ENCODE measurements at places on chromosomes 12 and 14.
A peak's percentile ranks its signal among the peaks of the same experiment; 100 is the strongest.

GRCh38 chr12:104469066-104469465, 12.3 kb downstream of the CHST11 start:
- DNase-seq: no peak

DNA sequence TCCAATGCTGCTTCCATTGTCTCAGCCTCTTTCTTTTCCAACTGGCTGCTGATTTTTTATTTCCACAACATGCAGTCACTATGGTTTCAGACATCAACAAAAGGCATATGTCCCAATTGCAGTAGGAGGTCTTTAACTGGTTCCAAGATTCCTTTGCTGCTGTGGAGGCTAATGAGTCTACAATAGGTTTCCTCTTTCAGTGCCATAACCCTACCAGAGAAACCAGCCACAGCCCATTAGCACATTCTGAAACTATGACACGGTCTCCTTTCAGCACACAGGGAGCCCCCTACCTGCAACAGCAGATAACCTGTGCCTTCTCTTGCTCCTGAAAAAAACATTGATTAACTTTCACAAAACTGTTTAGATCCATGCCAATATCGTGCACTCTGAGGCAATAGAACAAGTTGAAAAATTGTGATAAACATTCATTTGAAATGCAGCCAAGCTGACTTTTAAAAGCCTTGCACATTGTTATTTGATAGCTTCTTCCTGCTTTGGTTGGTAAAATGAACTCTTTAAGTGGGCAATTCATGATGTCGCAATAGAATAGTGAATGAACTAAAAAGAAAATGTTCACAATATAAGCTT, 32.4 kb downstream of the PLEKHG7 start:
- no peak for DNase-seq

GRCh38 chr14:51566831-51567582, 84.7 kb upstream of the FRMD6 start:
- no peak for DNase-seq

DNA sequence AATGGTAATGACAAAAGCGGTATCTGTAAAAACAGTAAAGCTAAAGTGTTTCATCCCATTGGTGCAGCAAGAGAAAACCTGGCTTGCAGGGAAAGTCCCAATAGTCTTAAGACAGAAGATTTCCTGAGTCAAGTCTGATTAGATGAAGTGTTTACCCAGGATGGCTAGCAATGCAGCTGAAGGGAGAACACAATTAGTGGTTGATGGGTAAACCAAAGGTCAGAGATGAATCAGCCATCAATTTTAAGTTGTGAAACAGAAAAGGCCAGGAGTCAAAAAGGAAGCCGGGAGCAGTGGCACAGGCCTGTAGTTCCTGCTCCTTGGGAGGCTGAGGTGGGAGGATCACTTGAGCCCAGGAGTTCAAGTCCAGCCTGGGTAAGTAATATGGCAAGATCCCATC, 52.6 kb downstream of the SEC23A start:
- no peak for DNase-seq

GRCh38 chr14:72830786-72831594, 62.9 kb downstream of the DPF3 start:
- no peak for DNase-seq

- DNase-seq: no peak
Observed at GRCh38 chr12:69065775-69066174, 132.8 kb upstream of the CPM start.

- DNase-seq: peak; percentile 15
Observed at GRCh38 chr12:93847517-93848474, 170.6 kb downstream of the CRADD start.

DNA sequence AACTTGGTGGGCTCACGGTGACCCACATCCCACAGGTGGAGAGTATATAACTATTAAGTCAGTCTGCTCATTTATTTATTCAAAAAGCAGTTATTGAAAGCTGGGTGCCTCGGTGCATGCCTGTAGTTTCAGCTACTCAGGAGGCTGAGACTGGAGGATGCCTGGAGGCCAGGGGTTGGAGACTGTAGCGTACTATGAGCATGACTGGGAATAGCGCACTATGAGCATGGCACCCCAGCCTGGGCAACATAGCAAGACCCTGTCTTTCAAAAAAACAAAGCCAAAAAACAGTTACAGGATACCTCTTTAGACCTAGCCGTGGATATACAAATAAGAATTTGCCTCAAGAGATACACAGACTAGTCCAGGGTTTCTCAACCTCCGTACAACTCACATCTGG, 139.8 kb downstream of the ZFP36L1 start:
- no peak for DNase-seq

DNA sequence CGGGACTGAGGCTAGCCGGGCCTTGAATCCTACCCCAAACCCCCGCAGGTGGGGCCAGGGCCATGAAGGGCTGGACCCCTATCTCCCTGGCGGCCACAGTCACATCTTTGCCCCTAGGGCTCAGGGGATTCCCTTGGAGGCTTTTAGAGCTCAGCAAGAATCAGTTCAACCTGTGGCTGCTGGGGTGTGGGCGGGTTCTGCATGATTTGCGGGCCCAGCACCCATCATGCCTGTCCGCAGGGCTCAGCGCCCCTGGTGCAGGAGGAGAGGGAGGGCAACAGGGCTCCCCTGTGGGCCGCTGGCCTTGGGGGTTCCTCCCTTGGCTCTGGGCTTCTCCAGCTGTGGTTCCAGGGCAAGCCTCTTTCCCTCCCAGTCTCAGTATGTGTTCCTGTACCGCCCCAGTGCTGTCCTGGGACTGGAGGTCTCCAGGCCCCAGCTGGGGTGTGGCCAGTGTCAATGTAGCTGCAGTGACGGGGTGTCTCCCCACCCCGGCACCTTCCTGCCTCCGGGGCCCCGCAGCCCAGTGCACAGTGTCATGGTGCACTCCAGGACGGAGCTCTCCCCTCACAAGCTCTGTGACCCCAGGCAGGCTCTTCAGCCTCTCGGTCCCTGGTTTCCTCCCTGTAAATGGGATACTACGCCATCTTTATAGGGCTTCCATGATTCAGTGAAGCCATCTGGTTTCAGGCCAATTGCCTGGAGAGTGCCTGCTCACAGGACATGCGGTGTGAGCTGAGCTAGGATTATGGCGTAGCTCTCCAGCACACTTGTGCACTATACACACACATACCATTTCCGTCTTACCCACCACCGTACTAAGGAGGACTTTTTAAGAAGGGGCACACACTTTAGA, 9.9 kb upstream of the LBHD2 start:
- DNase-seq: no peak

DNA sequence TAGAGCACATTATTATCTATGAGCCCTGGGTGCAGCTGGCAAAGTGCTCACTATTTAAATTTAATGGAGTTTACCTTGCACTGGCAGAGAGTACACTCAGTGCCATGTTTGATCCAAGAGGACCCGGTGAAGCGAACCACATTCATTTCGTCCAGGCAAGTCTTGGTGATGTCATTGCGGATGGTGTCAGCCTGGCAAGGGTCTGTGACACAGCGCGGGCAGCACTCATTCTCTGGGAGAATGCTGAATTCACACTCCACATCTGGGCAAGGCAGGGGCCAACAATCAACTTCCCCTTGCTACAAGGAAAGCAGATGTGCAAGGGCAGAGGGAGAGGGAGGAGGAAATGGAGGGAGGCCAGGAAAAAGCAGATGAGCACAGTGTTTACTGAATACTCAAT, 356.2 kb downstream of the NELL2 start:
- DNase-seq: no peak

GRCh38 chr12:122265886-122266229, 436 bp downstream of the VPS33A start:
- DNase-seq: no peak

DNA sequence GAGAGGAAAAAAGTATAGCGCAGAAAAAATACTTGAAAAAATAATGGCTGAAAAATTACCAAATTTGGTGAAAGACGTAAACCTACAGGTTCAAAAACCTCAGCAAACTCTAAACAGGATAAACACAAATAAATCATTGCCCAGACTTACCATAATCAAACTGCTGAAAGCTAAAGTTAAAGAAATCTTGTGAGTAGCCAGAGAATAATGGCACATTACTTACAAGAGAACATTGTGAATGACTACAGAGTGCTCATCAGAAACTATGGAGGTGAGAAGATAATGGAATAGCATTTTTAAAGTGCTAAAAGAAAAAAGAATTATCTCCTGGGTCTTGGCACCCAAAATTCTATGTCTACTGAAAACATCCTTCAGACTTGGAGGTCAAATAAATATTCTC, 36.0 kb downstream of the ATF1 start:
- DNase-seq: no peak
